Fibroblast of villous mesenchyme (primary cell): ENCODE measurements at places on chromosomes 12 and 14. TPM values are rescaled to one million over a fixed set of nuclear protein-coding genes. Genes with fewer than 3 reads are reported as not detected.
A peak's percentile ranks its signal among the peaks of the same experiment; 100 is the strongest.

SLC2A14 gene
- total RNA-seq = under 0.01 and 0.32 TPM in 2 replicates

PLEKHH1 gene
- total RNA-seq = 0.43 and 0.64 TPM in 2 replicates

KCNH3 gene
- under 0.01 TPM in 2 replicates for total RNA-seq

NYNRIN gene
- 11.6 and 15.5 TPM in 2 replicates for total RNA-seq

DNA sequence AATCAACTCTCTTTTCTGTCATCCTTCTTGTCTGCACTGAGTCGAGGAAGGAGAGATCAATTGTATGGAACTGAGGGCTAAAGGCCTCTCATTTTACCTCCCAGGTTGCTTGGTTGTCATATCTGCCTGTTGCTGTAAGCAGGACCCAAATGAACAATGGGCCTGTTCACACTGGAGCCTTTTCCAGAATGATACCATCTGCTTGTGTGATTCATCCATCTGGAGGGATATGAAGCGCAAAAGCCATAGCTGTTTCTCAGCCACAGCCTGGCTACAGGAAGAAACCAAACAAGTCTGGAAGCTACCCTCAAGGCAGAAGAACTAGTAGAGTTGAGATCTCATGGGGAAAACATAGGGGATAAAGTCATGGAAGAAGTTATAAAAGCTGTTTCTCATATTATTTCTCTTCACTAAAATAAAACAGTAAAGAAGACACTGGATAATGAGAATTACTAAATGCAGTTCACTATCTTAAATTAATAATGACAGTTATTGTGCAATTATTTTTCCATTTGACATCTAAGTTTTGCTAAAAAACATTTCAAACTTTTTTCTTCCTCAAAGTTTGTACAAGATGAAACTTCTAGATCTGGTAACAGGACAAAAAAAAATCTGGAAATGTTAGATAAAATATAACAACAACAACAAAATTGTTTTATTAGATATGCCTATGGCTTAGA lies 106.3 kb downstream of the SPTSSA start:
- DNase-seq = peak; percentile 68

- no peak for DNase-seq
Observed at GRCh38 chr12:76064904-76065303, 19.6 kb downstream of the NAP1L1 start.

- DNase-seq = no peak
Observed at GRCh38 chr12:51349026-51349425, 2.5 kb upstream of the CELA1 start.

DNA sequence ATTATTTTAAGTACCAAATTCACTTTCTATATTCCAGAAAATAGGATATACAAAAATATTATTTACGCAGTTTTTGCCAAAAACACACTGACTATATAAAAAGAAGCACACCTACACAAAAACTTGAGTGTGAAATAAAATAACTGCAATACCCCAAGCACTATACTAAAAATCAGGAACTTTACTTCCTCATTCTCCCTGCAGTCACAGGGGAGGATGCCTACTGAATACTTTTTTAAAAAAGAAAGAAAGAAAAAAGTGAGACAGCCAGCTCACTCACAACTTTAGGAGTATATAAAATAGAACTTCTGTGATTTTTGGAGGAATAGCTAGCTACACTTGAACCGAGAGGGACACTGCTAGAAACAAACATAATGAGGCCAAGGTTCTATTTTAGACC lies 12.2 kb downstream of the RPS6KA5 start:
- DNase-seq = no peak

- no peak for DNase-seq
Observed at GRCh38 chr14:63100552-63100951, 55.3 kb upstream of the KCNH5 start.

- DNase-seq = peak; percentile 97
Observed at GRCh38 chr14:50342221-50343078, 30.3 kb downstream of the DMAC2L start.

DNA sequence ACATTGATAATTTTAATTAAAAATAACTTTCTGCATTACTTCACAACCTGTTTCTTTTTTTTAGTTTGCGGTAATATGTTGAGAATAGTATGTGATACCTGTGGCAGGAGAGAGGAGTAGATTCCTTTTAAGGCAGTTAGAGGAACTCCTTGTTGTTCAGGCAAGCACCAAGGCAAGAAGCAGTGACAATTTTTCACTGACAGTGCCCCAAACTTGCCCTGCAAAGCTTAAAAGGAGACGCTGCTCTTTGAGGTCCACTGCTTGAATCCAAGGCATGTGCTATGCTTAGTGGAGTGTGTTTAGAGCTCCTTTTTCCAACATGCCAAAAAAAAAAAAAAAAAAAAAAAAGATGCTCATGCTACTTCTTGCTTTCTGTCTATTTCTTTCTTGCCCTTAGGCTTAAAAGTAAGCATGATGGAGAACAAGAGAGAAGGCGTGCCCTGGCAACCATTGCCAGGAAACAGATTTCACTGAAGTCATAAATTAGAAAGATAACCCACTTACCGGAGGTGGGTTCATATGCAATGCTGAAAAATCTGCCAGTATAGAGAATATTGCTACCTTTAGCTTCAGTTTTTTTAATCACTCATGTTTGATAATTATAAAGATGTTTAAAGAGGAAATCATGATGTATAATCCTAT lies 58.3 kb upstream of the DYRK2 start:
- DNase-seq = no peak
